Activated CD8-positive, alpha-beta memory T cell treated with anti-CD3 and anti-CD28 coated beads for 1 hour (primary cell): ENCODE measurements at places on chromosomes 5 and 9.
A peak's percentile ranks its signal among the peaks of the same experiment; 100 is the strongest.

DNA sequence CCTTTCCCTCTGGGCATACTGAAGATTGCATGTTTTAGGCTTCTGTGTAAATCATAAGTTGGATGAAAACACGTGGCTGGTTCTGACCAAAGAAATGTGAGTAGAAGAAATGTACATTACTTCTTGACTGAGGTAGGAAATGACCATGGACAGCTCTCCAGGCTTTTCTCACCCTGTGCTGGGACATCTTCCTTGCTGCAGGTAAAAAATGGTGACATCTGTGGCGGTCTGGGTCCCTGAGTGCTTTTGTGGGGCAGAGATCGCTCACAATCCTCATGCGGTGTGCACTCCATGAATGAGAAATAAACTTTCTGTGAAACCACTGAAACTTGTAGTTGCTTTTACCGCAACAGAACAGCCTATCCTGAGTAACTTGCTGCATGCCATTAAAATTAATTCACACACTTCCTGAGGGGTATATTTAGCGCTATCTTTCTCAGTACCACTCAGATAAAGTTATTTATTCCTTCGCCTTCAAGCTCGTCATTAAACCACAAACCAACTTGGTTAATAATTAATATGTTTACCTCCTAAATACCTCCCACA, 730.4 kb downstream of the EFNA5 start:
- DNase-seq = no peak

GRCh38 chr9:133801739-133802138, 63.6 kb upstream of the SARDH start:
- DNase-seq = no peak

GRCh38 chr5:60672693-60673264, 27.2 kb downstream of the DEPDC1B start:
- no peak for DNase-seq

GRCh38 chr5:144281784-144282183, 111.1 kb downstream of the KCTD16 start:
- DNase-seq = no peak

DNA sequence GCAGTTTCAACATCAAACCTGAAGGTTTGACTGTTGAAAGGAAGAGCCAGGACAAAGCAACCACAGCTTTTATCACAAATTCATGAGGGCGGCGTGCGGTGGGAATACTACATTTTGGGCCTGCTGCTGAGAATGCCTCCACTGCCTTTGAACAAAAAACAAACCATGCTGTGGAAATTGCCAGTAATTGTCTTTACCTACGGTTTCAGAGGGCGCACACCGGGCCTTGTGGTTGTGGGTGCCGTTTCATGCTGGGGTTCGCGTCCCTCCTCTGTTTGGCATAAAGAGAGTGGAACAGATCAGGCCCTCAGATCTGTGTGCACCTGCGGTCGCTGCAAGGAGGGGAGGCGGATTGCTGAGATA, 27.6 kb upstream of the TCF7 start:
- DNase-seq = peak; percentile 79

DNA sequence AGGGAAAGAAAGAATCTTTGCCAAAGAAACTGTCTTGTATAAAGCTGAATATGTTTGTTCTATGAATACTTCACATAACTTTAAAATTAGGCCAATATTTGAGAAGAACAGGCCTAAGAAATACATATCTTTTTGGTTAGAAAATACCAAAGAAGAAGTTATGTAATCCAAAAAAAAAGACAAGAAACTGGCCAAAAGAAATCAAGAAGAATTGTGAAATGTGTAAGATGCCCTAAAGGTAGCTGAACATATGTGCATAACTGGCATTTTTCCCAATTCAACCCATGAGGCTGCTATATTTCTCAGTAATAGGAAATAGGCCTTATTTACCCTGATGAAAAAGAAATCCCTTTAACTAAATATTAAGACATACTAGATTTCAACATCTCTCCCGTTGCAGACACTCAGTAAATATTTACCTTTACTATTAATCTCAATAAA, 290.0 kb downstream of the CETN3 start:
- DNase-seq = no peak

GRCh38 chr5:35518104-35518503, 99.6 kb upstream of the SPEF2 start:
- DNase-seq = no peak
